ENCODE measurements at places on chromosomes 11 and 22.

DNA sequence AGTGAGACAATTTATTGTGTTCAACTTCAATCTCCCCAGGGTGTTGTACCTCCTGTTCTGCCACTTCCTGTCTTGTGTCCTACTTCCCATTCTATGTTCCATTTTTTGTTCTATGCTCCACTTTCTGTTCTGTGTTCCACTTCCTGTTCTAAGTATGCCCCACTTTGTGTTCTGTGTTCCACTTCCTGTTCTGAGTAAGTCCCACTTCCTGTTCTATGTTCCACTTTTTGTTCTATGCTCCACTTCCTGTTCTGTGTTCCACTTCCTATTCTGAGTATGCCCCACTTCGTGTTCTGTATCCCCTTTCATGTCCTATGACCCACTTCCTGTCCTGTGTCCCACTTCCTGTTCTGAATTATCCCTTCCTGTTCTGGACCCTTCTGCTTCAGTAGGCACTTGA is 732.7 kb downstream of the TBC1D22A start:
- DNase-seq: no peak

GRCh38 chr11:85989746-85990145 is 79.1 kb downstream of the PICALM start:
- DNase-seq: no peak

DNA sequence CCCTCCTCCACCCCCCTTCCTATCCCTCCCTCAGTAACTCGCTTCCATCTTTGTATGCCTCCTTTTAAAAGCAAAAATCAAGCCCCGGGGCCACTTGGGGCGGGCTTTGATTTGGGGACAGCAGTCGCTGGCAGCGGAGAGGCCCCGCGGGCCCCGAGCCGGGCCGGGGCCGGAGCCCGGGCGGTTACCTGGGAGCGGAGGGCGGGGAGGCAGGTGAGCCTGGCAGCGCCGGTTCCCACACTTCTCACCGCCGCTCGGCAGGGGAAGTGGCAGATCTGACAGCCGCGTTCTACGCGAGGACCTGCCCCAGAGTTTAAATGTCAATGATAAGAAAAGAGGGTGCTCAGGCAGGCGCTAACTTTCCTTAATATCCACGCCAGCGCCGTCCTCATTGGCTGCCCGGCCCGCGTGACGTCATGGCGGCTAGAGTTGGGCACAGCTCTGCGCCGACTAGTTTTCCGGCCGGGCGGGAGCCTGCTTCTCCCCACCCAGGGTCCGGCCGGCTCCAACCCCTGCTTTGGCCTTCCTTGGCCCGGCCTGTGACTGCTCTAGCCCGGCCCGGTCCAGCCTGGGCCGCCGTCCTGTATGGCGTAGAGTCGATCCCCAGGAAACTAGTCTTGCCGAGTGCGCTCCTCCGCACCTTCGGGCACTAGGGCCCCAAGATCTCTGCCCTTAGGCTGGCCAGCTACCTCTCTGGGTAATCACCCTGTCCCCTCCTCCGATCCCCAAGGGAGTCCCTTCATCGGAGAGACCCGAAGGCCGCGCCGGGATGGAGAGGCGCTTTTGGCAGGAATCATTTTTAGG is 6.7 kb upstream of the PAX6 start:
- no peak for DNase-seq

DNA sequence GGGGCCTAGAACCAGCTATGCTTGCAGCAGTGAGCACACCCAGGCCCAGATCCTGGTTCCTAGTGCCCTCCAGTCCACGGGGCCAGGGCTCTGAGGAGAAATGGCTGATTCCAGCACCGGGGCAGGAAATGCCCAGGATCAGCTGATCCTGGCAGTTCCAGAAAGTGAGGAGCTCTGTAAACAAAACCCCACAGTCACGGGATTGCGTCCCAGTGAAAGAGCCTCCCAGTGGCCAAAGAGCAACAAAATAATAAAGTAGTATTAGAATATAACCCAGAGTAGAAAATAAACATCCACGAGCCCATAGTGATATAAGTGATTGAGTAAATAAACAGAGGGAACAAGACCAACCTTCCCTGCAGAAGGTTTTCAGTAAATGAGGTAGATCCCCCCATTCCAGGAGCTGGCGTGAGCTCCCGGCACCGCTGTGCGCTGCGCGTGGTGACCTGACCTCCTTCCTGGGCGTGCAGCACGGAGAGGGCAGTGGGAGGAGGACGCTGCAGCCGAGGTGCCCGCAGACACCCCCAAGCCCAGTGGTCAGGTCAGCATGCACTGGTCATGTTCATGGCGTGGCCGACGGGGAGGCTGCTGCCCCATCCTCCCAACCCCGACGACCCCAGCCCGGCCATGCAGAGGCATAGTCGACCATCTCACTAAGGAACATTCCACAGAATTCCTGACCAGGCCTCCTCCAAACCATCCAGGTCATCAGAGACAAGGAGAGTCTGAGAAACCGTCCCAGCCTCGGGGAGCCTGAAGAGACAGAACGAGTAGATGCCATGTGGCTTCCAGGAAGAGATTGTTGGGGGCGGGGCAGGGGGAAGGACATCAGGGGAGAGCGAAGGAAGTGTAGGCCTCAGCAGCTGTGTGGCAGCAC is 19.8 kb downstream of the PTDSS2 start:
- DNase-seq: no peak

DNA sequence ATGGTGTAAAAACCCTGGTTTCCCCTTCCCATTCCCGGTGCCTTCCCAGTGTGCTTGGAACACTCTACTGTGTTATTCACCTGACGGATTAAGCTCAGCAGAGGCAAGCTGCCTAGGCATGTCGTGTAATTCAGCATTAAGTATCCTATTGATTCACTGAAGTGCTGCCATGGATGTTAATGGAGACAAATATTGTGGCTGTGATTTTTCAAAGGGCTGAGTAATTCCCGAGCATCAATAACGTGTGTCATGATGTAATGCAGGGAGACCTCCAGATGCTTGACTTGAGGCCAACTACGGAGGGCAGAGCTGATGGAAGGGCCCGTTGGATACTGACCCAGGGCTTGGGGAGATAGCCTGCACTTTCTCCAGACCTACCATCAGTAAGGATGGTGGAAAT is 269.0 kb downstream of the ST3GAL4 start:
- no peak for DNase-seq

GRCh38 chr11:85062659-85063058 is 564.5 kb downstream of the DLG2 start:
- no peak for DNase-seq

GRCh38 chr11:84924154-84924692 is 702.9 kb downstream of the DLG2 start:
- no peak for DNase-seq

DNA sequence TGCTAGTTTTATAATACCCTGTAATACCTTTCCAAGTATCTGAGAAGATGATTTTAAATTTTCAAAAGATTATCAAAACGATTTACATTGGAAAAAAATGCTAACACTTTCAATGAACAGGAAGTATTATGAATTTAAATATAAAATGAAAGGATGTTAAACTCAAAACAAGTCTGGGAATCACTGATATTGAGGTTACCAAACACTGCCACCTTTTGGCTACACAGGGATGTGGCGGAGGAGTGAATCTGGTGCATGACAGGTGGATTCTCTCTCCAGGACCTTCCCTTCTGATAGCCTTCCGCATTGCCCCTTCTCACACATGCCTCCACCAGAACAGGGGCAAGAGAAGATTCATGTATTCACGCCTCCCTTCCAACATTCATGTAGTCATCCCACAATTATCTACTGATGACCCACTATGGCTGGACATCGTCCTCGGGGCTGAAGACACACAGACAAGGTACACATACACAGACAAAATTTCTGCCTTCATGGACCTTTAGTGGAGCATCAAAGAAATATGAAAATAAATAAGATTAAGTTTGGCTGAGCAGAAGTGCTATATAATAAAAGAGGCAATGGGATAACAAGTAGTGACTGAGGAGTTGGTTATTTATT is 34.7 kb downstream of the ATG16L2 start:
- no peak for DNase-seq

Measured in SK-N-DZ (cell line).